ENCODE measurements at places on chromosomes 16 and 17. TPM values are rescaled to one million over a fixed set of nuclear protein-coding genes. Genes with fewer than 3 reads are reported as not detected.

TBC1D3 gene
- 4.2 TPM for total RNA-seq

HBA2 gene
- 104 TPM for total RNA-seq

CBX2 gene
- 0.37 TPM for total RNA-seq

ADGRG3 gene
- total RNA-seq: not detected

GRCh38 chr16:56294579-56294978 is 103.3 kb downstream of the GNAO1 start:
- H3K4me3 ChIP-seq: no peak overlapping the region
- no peaks in the 10 kb centered on the region for H3K36me3 ChIP-seq
- DNase-seq: no peak
- peaks cover 6% of the 10 kb centered on the region for H3K4me1 ChIP-seq

DNA sequence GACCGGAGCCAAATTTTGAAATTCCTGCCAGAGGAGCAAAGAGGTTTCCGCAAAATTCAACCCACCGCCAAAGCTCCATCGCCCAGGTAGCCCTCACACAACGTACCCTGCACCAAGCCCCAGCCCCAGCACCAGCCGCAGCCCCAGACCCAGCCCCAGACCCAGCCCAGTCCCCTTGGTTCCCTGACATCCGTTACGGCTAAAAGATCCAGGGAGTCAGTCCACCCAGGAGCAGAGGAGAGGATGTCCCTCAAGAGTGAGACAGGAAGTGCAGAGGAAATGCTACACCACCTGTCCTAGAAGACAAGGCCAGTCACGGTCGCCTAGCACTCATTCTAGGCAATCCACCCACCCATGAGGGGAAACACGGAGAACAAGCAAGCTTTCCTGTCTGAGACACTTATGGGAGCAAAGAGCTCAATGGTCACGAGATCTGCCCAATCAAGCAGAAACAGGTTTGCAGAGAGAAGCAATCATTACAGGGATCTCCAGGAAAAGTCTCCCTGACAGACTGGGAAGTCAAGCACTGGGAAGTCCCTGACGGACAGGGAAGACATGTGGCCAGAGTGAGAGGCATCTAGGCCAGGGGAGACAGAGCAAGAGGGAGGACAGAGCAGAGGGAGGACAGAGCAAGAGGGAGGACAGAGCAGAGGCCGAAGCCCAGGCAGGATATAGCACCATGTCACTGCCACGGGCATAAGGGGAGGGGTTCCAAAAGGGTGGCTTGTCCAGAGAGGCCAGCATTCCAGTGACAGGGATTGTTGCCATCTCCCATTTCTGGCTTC is 15.0 kb upstream of the KCNJ18 start:
- H3K4me1 ChIP-seq: no peaks in the 10 kb centered on the region
- H3K27ac ChIP-seq: no peak overlapping the region
- no peaks in the 10 kb centered on the region for H3K27me3 ChIP-seq
- no peaks in the 10 kb centered on the region for H3K36me3 ChIP-seq

- H3K27me3 ChIP-seq: peaks cover 12% of the 10 kb centered on the region
- no peaks in the 10 kb centered on the region for H3K36me3 ChIP-seq
- no peak for DNase-seq
- H3K4me1 ChIP-seq: peaks cover 11% of the 10 kb centered on the region
Observed at GRCh38 chr17:44361292-44362260, 2.1 kb downstream of the FAM171A2 start.

DNA sequence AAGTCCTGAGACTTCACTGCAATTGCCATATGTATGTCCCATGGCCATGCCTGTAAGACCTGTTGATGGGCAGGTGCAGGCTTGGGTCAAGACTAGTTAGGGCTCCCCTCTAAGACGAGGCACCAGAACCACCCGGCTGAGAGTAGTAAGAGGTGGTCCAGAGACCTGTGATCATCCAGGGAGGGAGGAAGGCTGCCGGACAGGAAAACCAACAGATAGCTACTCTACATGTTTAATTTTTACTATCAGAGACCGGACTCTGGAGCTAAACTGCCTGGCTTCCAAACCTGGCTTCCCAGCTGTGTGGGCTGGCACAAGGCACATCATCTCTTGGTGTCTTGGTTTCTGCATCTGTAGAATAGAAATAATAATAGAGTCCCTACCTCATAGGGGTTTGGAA is 73.0 kb downstream of the ERCC4 start:
- H3K4me3 ChIP-seq: no peak overlapping the region
- peaks cover 15% of the 10 kb centered on the region for H3K4me1 ChIP-seq
- no peaks in the 10 kb centered on the region for H3K27me3 ChIP-seq
- DNase-seq: no peak
- H3K36me3 ChIP-seq: no peaks in the 10 kb centered on the region

- peak overlapping the region; percentile 70 for H3K4me3 ChIP-seq
- peaks cover 94% of the 10 kb centered on the region for H3K4me1 ChIP-seq
- H3K27me3 ChIP-seq: no peaks in the 10 kb centered on the region
- no peak for DNase-seq
Observed at GRCh38 chr17:76272541-76273444, 7.6 kb downstream of the UBALD2 start.

- no peak for DNase-seq
- H3K36me3 ChIP-seq: peaks cover 13% of the 10 kb centered on the region
- H3K4me3 ChIP-seq: no peak overlapping the region
- H3K27ac ChIP-seq: no peak overlapping the region
Observed at GRCh38 chr17:19290066-19290705, 53.0 kb downstream of the EPN2 start.

DNA sequence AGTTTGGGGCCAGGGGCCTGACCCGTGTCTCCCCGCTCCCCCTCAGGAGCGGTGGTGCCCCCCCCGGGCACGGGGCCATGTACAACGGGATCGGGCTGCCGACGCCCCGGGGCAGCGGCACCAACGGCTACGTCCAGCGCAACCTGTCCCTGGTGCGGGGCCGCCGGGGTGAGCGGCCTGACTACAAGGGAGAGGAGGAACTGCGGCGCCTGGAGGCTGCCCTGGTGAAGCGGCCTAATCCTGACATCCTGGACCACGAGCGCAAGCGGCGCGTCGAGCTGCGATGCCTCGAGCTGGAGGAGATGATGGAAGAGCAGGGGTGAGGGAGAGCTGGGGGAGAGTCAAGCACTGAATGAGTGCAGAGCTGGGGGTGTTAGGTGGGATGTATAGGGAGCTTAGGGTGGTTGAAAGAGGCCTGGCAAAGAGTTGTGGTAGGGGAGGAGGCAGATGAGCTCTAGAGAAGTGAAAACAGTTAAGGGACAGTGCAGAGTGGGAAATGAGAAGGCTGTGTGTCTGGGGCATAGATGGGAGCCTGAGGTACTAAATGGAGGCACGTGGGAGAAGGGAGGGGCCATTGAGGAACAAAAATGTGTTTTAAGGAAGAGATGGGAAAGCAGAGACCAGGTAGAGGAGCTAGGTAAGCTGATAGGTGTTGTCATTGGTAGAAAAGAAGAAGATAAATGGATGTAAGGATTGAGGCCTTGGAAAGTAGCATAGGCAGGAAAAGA is 4.0 kb downstream of the SRRM2 start:
- peaks cover 52% of the 10 kb centered on the region for H3K4me1 ChIP-seq
- peaks cover 80% of the 10 kb centered on the region for H3K36me3 ChIP-seq
- peak overlapping the region; percentile 11 for H3K4me3 ChIP-seq
- no peaks in the 10 kb centered on the region for H3K27me3 ChIP-seq

Data from activated B cell treated with CpG ODN at 0.5 μM for 24 hours (primary cell).